ENCODE measurements at places on chromosomes 5 and 9.

DNA sequence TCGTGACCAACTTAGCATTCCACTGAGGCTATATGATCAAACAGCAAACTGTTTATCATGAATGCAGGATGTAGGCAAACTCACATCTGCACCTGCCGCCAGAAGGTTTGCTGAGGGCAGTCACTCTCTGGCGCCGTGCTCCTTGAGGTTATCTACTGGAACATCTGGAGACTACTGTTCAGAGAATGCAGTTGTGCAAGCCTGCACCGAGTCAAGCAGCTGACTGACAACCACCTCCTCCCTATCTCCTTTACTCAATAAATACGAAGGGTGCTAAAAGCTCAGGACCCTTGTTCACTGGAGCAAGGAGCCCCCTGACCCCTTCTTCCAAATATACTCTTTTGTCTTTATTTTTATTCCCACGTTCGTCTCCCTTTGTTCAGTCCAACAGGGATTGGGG lies 27.1 kb downstream of the CCDC125 start:
- no peak for DNase-seq

- DNase-seq, result no peak
Measured at GRCh38 chr9:1005043-1005667, 28.7 kb downstream of the DMRT3 start.

GRCh38 chr9:114941376-114941775 lies 11.0 kb upstream of the TNFSF8 start:
- no peak for DNase-seq

DNA sequence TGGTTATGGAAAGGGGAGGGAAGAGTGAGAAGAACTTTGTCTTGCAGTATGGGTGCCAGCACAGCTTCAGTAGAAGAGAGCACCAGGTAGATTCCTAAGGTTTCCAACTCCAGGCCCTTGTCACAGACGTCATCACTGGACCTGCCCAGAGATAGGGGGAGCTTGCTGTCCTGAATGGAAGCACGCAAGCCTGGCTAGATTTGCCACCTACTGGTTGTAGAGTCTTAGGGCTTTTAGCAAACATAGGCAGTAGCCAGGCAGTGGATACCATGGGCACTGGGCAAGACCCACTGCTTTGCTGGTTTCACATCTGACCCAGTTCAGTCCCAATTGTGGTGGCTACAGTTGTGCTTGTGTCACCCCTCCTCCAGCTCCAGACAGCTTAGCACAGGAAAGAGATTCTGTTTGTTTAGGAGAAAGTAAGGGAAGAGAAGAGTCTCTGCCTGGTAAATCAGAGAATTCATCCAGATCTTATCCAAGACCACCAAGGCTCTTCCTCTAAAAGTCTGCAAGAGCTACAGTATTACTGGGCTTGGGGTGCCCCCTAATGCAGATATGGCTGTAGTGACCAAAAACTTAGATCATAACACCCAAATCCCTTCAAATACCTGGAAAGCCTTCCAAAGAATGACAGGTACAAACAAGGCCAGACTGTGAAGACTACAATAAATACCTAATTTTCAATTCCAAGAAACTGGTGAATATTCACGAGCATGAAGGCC lies 158.9 kb downstream of the HINT1 start:
- DNase-seq, result no peak

DNA sequence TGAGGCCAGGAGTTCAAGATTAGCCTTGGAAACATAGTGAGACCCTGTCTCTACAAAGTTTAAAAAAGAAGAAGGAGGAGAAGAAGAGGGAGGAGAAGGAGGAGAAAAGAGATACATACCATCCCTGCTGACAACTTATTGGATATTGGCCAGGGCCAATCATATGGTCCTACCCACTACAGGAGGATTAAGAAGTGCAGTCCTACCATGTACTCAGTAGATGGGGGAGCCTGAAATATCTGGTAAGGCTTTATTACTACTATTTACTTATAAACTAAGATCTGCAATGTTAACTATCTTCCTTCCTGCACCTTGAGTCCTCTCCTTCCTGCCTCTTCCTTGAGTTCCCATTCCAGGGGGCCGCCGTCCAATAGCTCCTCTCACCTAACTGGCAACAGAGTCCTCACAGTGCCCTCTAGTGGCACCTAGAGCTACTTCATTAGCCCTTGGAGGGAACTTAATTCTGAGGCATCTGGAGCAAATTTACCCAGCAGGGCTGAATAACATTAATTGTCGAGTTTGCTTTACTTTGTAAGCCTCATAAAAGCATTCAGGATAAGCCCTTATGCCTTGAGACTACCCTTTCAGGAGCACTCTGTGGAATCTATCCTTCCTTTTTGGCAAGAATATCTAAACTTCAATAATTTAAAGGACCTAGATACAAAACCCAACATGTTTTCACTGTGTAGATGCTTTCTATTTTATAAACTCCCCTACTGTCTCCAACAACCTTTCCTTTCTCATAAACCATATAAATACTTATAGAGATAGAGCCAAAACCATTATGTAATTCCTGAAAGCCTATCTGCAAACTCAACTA lies 39.1 kb upstream of the RANBP6 start:
- DNase-seq, result peak; percentile 47

DNA sequence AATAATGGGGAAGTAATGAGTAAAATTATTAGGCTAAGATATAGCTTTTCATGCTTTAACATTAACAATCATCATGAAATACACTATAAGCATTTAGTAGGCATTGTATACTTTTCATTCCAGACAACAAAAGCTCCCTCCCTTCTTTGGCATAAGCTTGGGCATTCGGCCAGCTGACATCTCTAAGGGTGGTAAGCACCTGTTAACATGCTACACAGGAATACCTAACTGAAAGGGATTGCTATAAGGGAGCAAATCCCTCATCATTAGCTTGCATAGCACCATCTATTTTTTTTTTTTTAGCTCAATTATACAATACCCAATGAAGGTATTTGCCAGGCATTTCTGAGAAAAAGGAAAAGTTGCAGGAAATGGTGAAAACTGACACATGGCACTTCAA lies 16.6 kb downstream of the STRBP start:
- DNase-seq, result no peak

GRCh38 chr5:138148811-138149210 lies 9.6 kb upstream of the NME5 start:
- DNase-seq, result no peak

GRCh38 chr5:123992641-123993040 lies 480.7 kb downstream of the CSNK1G3 start:
- DNase-seq, result no peak

DNA sequence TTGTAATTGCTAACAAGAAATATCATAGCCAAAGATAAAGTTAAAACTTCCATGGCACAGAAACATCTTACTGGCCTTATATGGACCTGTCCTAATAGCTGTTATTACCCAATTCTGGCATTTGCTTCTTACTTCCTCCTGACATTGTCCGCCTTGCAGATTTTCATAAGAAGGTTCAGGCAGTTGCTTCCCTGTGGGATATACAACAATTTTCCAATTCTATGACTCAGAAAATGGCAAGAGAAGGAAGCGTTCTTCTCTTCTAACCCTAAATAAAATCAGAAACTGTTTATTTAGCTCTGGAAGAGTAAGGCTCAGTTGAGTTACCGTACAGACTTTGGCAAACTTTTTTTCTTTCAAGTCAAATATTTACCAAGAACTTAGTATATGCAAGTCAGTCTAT lies 1.7 kb downstream of the PRKAA1 start:
- no peak for DNase-seq

GRCh38 chr5:54289769-54290168 lies 20.6 kb downstream of the ARL15 start:
- no peak for DNase-seq

DNA sequence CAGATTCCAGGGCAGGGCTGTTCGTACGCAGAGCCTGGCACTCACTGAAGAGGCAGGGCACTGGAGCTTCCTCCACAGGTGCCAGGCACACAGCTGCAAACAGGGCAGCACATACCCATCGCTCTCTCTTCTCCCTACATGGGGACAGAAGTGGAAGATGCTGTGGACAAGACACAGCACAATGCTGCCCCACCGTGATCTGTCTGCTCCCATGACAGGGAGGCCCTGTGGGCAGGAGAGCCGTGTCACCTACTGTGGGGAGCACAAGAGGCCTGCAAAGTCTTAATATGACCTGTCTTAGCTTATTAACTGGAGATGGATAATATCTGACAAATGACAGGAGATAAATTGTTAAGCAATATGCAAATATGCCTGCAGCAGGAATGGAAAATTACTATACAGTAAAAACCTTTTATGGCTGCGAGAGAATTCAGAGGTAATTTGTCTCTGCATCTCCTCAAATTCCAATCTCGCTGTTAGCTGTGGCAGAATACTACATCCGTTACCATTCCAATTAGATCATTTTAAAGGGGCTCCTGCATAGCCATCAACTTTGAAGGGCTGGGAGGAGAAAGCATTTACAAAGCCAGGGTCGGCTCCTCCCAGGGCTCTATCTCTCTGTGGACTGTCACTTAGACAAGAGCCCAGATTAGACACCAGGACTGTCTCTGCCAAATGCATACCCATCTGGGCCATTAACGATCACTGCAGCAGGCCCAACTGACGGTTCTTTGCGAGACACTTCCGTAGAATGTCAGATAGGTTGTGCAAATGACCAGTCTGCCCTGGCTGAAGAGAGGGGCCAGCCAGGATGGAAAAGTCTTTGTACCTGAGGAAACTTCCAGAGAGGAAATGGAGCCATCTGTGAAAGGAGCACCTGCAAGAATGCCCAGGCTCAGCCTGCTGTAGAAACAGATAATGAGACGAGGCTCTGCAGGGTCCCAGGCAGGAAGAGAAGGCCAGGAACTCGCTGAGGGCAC lies 90.7 kb upstream of the FSTL4 start:
- no peak for DNase-seq

- DNase-seq, result no peak
Measured at GRCh38 chr5:15290953-15291352, 209.0 kb upstream of the FBXL7 start.

DNA sequence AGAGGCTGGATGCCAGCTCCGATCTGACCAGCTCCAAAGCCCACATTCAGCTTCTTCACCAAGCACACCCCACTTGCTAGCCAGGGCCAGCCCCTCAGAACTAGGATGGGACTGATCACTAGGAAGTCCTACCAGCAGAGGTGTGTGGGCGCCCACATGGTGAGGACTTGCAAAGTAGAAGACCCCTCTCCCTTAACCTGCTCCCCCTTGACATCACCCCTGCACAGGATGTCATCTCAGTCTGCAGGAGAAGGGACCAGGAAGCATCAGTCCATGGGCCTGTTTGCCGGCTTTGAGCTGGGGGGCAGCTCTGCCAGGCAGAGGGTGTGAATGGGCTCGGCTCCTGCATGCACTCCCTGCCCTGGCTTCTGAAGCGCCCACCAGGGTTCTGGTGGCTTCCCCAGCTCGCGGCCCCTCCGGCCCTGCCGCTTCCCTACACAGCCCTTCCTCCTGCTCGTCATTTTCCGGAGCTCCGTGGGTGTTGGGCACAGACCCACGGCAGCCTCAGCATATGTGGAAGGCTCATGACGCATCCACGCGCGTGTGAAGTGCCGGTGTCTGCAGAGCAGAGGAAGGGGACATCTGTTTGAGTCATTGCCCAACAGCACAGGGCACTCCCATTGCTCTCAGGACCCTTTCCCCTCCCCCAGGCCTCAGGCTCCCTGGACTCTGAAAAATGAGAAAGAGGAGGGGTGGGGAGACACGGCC lies 3.7 kb upstream of the FAM78A start:
- no peak for DNase-seq

- DNase-seq, result no peak
Measured at GRCh38 chr5:94304146-94304545, 314.3 kb downstream of the KIAA0825 start.

DNA sequence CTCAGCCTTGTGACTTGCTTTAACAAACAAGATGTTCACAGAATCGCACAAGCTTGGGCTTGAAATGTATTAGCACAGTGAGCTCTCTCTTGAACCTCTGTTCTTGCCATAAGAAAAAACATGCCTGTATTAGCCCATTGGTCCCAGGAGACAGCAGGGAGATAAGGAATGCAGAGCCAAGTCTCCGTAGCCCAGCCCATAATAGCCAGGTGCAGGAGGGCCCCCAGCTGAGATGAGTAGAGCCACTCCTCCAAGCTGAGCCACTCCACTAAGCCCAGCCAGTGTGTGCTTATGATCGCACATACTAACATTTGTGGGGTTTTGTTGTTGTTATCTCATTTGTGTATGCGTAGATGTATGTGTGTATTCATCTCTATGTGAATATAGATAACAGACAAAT lies 21.6 kb upstream of the SVEP1 start:
- no peak for DNase-seq

DNA sequence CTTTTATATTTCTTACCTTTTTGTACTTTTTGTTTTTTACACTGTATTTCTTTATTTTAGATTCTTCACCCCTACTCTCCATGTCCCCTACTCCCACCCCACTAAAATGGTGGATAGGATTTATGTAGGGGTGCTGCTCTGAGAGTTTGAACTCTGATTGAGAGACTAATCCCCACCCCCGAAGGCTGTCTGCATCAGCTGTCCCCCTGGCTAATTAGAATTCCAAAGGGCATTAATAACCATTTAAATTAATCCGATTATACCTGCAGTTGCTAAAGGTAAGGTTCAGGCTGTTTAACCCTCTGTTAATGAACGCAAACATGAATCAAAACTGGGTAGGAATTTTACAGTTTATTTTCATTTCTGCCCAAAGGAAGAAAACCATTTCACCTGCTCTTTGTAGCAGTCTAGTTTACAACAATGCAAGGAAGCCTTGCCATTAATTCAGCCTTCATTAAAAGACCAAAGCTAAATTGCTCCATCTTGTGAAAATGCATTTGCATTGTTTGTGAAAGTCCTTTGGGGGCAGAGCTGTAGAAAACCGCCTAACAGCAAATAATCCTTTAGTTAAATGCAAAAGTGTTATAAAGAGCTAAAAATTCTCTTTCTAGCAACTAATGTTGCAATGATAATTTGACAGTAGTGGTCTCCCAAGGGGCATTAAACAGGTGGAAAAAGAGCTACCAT lies 71.2 kb downstream of the ZCCHC7 start:
- DNase-seq, result no peak

DNA sequence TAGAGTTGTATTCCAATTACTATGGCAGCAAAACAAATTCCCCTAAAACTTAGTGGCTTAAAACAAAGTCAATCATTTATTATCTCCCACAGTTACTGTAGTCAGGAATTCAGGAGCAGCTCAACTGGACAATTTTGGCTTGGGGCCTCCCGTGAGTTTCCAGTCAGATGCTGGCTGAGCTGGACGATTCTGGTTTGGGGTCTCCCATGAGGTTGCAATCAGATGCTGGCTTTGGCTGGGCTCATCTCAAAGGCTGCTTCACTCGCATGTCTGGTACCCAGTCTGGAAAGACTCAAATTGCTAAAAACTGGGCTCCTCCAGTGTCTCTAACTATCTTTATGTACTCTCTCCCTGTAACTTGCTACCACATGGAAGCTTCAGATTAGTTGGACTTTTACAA lies 130.1 kb downstream of the C5orf15 start:
- DNase-seq, result no peak

DNA sequence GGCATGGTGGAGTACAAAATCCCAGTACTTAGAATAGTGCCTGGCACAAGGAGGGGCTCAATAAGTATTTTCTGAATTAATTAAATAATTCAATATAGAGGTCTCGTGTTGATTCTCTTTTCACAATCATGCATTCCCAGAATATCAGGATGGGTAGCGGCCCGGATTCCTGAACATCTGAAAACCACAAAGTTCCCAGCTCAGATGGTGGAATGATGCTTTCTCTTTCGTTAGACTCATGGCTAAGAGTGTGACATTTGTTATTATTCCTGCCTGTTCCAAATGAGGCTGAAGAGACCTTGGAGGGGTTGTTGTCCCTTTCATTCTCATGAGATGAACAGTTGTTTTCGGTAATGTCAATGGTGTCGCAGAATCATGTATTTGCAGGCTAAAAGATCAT lies 95.4 kb upstream of the LIFR start:
- no peak for DNase-seq

Data from stimulated activated CD4-positive, alpha-beta T cell treated with anti-CD3 and anti-CD28 coated beads, Interleukin-4, amount 100 ng/mL, for 1 hour (primary cell).